ENCODE measurements at places on chromosomes 5 and 9. TPM values are rescaled to one million over a fixed set of nuclear protein-coding genes. Genes with fewer than 3 reads are reported as not detected.

GALNT12 gene
- total RNA-seq, result 52.9 TPM

SLF1 gene
- 8.8 TPM for total RNA-seq

PCDHA9 gene
- total RNA-seq, result not detected

KIF20A gene
- total RNA-seq, result 63.6 TPM

MEGF10 gene
- not detected for total RNA-seq

TMEM203 gene
- total RNA-seq, result 43.3 TPM

CSF2 gene
- total RNA-seq, result not detected

IRX2 gene
- not detected for total RNA-seq

PPP2R2B gene
- total RNA-seq, result not detected

CDKN2B-AS1 gene
- total RNA-seq, result 12.5 TPM

ERBIN gene
- 112 TPM for total RNA-seq

GZMA gene
- not detected for total RNA-seq

SPATA31D4 gene
- not detected for total RNA-seq

TMEM252 gene
- total RNA-seq, result not detected

IFNB1 gene
- not detected for total RNA-seq

POC5 gene
- total RNA-seq, result 11.2 TPM

ACSL6 gene
- not detected for total RNA-seq
